ENCODE measurements at places on chromosomes 16 and 17.
A peak's percentile ranks its signal among the peaks of the same experiment; 100 is the strongest.

DNA sequence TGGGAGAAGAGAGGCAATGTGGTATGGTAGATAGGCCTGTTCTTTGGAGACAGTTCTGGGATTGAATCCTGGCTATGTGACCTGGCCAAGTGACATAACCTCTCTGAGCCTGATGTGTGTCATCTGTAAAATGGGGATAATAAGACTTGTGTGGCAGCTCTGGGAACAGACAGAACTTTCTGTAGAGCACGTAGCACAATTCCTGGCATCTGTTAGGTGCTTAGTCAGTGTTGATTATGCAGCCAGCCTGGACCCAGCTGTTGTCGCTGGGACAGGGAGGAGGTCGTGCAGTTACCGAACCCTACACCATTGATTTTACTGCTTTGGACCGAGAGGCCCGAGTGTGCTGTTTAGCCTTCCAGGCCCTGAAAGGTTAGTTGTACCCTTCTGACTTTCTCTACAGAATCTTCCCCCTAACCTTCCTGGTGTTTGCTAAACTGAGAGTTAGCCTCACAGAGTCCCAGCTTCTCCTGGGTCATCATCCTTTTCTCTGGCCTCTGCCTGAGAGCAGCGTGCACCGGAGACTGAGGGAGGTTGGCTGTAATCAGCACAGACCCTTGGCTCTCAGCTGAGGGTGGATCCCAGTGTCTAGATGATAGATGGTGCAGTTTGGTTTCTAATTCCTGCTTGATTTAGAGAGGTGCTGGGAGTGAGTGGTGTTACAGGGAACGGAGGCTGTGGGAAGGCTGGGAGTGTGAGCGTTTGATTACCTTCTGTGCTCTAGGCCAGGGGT is 31.9 kb downstream of the MSI2 start:
- no peak for DNase-seq

GRCh38 chr17:59371416-59372100 is 40.1 kb downstream of the YPEL2 start:
- DNase-seq: no peak

- DNase-seq: no peak
These were observed 4.8 kb upstream of the MEAK7 start for GRCh38 chr16:84509032-84509950.

GRCh38 chr17:82846061-82846691 is 6.4 kb upstream of the ZNF750 start:
- DNase-seq: no peak

- DNase-seq: no peak
These were observed 11.4 kb upstream of the PLK1 start for GRCh38 chr16:23667355-23667659.

- no peak for DNase-seq
These were observed 19.8 kb upstream of the ICAM2 start for GRCh38 chr17:64040206-64040605.

DNA sequence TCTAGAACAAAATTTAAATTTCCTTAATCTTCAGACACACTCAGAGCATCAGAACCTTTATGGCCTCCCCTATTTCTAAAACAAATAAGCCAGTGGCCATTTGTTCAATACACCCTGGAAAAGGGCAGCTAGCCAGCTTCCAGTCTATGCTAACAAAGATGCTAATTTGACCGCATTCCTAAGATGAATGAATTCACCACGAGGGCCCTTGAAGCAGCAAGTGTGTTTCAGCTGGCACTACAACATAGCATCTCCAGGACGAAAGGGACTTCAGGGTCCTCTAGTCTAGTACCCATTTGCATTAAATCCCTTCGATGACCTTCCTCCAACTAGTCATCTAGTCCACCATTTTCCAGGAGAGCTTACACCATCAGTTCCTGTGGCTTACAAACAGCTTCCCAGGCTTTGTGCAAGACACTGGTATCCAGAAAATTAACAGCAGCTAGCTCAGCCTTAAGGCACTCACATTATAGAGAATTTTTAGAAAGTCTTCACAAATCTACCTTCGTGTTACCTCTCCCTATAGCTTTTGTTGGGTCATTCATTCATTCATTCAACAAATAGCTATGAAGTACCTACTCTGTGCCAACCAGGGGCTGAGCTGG is 10.9 kb downstream of the KRT37 start:
- DNase-seq: peak; percentile 39

DNA sequence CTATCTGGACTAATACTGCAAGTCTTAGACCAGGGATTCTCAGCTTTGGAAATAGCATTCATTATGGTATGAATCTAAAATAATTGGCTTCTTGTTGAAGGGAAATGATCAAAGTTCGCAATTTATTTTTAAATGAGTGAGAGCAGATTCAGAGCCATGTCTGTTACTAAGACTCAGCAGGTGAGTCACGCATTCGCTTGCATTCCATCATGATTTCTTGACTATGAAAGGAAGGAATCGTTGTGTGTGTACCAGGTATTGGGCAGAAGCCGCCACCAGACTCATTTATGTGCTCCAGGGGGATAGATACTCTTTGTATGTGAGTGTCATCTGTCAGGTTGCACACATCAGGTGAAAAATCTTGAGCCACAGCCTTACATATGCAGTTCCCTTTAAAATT is 10.8 kb downstream of the GSG1L2 start:
- no peak for DNase-seq

DNA sequence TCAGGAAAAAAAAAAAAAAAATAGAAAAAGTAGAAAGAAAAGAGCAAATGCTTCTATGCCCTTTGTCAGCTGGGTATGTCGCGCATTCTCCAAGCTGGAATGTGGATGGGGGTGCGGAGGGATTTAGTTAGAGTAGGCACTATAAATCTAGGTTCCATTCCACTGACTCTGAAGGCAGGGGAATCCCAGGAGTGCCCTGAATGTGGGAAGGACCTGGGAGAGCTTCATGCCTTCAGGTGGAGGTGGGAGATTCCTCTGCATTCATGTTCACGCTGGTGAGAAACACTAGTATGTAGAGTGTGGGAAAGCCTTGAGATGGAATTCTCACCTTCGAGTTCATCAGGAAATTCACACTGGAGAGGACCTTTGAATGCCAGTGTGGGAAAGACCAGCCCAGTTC is 12.4 kb downstream of the ZNF232 start:
- DNase-seq: no peak

DNA sequence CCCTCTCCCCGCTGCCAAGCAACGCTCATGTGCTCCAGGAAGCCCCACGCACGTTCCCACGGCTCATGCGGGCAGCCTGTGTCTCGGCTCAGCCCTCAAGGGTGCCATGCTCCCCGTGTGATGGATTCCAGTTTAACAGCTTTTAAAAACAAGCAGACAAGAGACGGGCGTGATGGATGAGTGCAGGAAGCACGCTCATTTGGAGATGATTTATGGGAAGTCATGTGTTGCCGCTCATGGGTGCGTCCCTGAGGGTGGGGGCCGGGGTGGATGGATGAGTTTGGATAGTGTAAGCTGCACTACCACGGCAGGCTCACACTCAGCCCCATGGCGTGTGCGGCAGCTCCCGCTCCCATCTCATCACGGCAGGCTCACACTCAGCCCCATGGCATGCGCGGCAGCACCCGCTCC is 132.8 kb downstream of the RBFOX3 start:
- peak; percentile 21 for DNase-seq

- DNase-seq: no peak
These were observed 29.8 kb downstream of the ITGAE start for GRCh38 chr17:3771140-3771539.

GRCh38 chr16:29014561-29015069 is 29.8 kb downstream of the LAT start:
- no peak for DNase-seq

DNA sequence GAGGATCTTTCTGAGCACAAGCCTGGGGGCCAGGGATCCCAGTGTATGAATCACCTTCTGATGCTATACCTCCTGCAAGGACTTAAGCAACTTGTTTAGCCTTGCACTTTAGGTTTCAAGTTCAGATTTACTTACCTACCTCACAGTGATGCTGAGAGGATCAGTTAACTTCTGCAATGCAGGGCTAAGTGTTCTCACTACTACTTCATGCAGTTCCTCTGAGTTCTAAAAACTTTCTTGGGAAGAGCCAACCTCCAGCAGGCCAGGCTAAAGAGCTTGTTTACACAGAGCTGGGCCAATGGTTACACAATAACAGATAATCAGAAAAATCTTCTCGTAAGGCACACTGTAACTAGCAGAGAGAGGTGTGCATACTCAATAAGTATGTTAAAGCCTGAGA is 13.0 kb downstream of the VEZF1 start:
- DNase-seq: no peak

- DNase-seq: no peak
These were observed 44.1 kb downstream of the ZNF423 start for GRCh38 chr16:49811644-49812334.

- no peak for DNase-seq
These were observed 72.4 kb downstream of the MYH10 start for GRCh38 chr17:8558144-8558543.

DNA sequence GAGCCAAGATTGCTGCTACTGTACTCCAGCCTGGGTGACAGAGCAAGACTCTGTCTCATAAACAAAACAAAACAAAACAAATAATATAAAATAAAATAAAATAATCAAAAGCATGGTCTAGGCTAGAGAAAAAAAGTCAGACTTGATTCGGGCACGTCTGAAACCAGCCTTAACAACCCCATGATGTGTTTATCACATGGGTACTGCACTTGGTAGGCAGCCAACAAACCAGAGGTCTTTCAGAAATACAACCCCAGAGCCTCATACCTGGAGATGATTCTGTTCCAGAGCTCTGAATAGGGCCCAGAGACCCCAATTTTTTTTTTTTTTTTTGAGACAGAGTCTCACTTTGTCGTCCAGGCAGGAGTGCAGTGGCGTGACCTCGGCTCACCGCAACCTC is 9.6 kb upstream of the HAPSTR1 start:
- no peak for DNase-seq

DNA sequence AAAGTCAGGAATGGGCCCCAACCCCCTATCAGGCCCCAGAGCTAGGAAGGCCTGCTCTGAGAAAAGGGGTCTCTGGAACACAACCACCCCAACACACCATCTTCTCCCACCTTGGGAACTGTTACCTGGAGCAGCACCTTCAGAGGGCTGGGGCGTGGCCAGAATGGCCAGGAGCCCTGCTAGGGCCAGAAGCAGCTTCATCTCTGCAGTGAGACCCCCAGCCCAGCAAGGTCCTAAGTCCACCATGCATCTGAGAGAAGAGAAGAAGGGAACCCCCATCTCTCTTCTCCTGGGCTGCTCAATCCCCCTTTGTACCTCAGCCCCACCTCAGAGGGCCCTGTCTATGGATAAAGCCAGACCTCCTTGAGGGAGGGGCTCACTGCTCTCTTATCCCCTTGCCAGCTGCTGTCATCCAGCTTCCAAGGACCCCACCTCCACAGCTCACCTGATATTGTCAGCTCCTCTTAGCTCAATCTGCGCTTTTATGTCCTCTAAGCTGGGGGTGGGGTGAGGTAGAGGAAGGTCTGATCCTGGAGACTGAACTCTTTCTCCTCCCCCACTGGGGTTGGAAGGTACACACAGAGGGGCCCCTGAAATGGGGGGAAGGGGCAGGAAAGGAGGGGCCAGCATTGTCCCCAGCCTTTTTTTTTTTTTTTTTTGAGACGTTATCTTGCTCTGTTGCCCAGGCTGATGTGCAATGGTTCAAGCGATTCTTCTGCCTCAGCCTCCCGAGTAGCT is at the start of gene MPO:
Gene MPO (minus strand): TSS at position 456 of the 738 bp plus-strand sequence. CDS start 177 bp downstream, at position 279.
- no peak for DNase-seq

GRCh38 chr16:67021321-67021720 is 7.6 kb upstream of the CBFB start:
- no peak for DNase-seq

DNA sequence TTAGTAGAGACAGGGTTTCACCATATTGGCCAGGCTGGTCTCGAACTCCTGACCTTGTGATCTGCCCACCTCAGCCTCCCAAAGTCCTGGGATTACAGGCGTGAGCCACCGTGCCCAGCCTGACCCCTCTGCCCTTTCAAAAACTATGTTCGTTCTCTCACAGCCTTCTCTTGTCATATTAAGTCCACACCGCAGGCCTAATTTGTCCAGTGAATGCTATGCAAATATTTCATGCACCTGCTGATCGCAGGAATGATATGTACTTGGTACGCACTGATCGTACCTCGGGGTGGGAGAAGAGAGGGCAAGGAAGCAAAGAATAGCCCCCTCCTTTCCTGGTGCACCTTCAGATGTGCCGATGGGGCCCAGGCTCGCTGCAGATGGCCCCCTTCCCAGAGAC is 3.0 kb upstream of the BIRC5 start:
- no peak for DNase-seq

DNA sequence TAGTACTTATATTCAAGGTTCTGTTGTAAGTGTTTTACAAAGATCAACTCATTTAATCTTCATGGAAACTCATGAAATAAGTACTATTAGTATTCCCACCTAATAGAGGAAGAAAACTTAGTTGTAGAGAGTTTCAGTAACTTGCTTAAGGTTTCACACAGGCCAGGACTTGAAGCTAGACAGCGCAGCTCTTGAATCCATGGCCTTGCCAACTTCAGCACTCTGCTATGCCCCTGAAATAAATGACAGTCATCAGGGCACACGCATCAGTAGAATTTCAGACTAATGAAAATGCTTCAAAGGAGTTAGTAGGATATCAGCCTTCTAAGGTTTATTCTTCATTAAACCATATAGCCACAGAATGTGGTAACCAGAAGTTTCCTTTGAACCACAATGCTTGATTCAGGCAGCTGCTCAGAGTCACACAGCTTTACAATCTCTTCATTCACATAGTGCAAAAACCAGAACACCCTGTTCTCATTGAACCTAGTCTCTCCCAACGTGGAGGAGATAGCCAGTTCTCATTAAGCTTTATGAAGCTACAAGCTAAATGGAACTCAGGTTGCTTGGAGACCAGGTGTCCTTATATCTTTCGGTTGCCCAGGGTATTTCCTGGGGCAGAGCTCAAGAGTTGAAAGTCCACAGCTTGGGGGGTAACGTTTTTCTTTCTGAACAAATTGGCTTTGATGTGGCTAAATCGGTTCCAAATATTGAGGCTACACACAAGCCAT is 39.7 kb downstream of the KCNJ2 start:
- no peak for DNase-seq

- no peak for DNase-seq
These were observed 271.5 kb downstream of the PHKB start for GRCh38 chr16:47732523-47733111.

GRCh38 chr16:71635632-71636031 is 9.6 kb downstream of the MARVELD3 start:
- DNase-seq: no peak

DNA sequence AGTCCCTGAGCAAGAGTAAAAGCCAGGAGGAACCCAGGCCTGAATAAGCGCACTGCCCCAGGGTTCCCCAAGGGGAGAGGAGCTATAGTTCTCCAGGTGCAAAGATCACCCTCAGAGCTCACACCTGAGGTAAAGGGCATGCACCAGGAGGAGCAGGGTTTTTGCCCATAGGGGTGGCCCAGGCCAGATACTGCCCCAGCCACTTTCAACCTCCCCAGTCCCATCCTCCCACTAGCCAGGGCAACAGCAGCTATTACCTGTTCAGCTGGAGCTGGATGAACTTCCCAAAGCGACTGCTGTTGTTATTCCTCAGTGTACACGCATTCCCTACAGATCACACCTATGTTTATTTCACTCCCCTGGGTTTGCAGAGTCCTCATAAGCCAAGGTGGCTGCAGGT is 19.8 kb downstream of the MYO19 start:
- DNase-seq: no peak

All from NCI-H187 treated with DMSO at 0.1 percent for 48 hours (cell line).